SHP77 treated with DMSO at 0.1 percent for 48 hours (cell line): ENCODE measurements at places on chromosomes 7 and 10.

DNA sequence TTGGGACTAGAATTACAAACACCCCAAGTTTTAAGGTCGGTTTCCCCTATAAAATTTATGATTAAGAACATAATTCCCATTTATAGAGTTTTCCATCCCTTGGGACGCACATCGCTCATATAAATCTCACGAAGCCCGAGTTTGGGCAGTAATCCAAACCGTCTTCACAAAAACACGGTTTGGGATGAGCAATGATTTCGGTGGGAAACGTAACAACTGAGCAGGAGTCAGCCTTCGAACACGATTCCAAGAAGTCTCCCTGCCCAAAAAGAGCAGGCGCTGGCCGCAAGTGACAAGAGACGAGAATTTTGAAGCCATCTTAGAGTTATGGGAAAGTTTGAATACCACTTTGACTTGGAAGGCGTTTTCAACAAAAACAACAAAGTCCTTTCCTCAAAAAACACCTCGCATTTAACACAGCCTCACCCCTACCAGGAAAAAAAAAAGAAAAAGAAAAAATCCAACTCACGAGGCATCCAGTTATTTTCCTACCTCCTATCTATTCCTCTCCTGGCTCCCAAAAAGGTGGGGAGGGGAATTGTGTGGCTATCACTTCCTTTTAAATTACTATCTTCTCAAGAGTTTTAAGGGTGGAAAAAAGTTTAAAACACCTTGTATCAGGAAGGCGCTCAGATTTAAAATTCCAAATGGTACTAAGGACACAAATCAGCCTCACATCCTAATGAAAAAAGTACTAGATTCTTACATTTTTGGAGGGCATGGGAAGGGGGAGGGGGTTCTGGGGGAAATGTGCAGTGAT, 1.6 kb downstream of the SEPHS1 start:
- no peak for DNase-seq

DNA sequence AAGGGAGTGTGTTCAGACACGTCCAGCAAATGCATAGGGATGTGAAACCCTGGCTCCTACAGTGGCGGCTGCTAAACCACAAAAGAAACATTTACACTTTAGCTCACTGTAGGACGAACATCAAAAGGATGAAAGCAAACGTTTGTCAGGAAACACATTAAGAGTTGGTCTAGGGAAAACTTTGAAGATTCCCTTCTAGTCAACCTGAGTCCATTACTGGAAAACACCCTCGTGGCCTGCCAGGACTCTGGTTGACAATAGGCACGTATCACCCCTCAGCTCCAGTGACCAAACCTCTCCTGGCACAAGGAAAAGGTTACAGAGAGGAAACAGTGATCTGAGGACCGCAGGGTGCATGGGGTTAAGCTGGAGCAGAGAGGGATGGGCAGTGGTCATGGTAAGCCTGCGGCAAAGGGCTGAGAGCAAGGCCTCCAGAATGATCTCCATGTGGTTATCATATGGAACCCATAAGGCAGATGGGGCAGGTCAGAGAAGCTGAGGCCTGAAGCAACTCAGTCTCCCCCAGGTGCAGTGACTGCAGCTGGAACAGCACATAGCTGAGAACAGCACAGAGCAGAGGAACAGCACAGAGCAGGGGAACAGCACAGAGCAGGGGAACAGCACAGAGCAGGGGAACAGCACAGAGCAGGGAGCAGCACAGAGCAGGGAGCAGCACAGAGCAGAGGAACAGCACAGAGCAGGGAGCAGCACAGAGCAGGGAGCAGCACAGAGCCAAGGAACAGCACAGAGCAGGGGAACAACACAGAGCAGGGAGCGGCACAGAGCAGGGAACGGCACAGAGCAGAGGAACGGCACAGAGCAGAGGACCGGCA, 49.9 kb downstream of the CHST15 start:
- no peak for DNase-seq

- no peak for DNase-seq
Observed at GRCh38 chr10:661597-662222, 27.8 kb downstream of the DIP2C start.

- no peak for DNase-seq
Observed at GRCh38 chr10:103448746-103449145, 3.4 kb downstream of the CALHM2 start.

- no peak for DNase-seq
Observed at GRCh38 chr7:53325061-53325460, 289.6 kb downstream of the POM121L12 start.

- DNase-seq, result no peak
Observed at GRCh38 chr7:158760936-158761335, 56.3 kb upstream of the NCAPG2 start.

DNA sequence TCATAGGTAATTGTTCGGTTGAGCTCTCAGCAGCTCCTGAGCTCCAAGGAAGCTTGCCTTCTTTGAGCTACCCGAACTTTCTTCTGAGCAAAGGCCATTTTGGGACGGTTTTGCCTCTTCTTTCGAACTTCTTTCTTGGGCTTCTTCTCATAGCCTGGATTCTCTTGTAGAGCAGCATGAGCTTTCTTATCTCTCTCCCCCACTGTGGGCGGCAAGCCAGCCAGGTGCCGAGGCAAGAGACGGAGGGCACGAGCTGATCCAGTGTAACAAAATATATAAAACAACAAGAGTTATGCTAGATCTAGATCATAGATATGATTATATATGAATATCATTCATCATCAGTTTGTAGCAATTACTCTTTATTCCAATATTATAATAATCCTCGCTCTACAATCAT, 16.5 kb upstream of the KNDC1 start:
- no peak for DNase-seq

DNA sequence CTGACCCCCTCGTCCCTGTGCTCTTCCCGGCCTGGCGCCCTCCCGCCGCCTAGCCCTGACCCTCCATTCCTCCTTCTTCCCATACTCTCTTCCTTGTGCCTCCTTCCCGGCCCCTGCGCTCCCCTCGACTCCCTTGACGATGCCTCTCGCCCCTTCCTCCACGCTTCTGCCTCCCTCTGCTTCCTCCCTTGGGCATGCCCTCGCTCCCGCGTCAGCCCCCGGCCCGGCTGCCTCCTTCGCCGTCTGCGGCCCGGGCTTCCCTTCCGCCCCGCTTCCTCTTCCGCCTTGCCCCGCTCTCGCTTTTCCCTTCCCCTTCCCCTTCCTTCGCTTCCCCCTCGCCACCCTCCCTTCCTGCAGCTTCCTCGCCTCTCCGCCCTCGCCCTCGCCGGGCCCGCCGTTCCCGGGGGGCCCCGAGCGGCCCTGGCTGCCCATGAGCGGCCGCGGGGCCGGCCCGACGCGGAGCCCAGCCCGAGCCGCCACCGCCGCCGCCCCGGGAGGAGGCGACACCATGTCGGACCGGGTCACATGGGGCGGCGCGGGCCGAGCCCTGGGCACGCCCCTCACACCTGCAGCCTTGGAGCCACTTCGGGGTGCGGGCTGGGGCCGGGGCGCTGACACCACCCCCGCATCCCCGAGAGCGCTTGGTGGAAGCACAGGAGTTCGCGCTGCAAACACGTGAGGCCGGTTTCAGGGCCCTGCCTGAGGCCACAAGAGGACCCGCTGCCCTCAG, at the start of gene FBXW4:
Gene FBXW4, minus strand, starts transcription at position 497 of the 730 bp plus-strand sequence. Its CDS starts 65 bp downstream, at position 432.
- no peak for DNase-seq

DNA sequence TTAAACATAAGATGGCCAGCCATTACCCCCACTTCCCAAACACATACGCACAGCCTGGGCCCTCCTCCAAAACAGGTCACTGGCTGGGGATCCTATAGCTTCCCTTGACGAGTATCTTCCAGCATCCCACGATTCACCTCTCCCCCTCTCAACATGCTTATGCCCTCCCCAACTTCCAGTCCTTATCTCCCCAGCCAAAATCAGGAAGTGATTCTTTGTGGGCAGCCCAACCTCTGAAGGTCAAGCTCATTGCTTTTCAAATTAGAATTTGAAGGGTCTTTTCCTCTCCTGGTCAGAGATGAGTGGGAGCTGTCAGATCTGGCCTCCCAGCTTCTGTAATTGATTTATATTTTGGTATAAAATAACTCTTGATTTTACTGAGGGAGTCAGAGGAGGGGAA, 133.6 kb downstream of the ATXN7L1 start:
- DNase-seq, result no peak

DNA sequence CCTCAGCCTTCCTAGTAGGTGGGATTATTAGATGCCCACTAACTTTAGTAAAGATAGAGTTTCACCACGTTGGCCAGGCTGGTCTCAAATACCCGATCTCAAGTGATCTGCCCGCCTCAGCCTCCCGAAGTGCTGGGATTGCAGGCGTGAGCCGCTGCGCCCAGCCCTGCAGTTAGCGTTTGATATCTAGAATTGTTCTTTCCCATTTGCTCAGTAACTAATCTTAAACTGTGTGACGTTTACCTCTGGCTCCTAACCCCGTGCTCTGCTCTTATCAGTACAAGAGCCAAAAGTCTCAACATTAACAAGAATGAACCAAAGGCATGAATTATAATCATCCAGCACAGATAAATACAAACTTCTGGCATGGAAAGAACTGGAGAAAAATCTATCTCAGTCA, 47.4 kb downstream of the IGF2BP3 start:
- no peak for DNase-seq

DNA sequence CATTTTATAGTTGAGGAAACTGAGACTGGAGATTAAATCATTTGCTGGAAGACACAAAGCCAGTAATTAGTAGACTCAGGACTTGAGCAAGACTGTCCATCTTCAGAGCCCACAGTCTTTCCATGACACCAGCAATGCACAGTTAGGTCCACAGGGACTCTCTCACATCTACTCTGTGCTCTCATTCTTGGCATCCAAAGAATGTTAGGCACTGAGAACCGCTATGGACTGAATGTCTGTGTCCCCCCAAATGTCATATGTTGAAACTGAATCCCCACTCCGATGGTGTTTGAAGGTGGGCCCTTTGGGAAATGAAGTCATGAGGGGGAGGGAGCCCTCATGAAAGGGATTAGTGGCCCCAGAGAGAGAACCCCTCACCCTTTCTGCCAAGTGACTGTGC, 100.6 kb downstream of the LANCL2 start:
- no peak for DNase-seq

GRCh38 chr10:6071181-6072175, 9.3 kb upstream of the IL2RA start:
- no peak for DNase-seq

- no peak for DNase-seq
Observed at GRCh38 chr7:137266764-137267163, 76.8 kb downstream of the PTN start.

DNA sequence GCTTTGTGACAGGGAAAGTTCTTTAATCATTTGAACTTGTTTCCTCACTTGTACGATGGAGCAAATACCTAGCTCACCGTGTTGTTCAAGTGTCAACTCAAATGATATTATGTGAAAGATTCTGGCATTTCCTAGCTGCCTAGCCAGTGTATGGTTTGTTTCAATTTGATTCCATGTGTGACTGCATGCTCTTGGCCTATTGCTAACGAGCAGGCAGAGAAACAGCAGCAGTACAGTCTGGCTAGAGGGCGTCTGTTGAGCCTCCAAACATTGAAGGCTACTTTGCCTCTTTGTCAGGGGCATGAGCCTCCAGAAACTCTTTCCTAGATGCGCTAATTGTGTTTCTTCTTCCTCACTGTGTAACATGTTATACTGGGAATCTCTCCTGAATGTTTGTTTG, 417.4 kb downstream of the EXOC4 start:
- no peak for DNase-seq

DNA sequence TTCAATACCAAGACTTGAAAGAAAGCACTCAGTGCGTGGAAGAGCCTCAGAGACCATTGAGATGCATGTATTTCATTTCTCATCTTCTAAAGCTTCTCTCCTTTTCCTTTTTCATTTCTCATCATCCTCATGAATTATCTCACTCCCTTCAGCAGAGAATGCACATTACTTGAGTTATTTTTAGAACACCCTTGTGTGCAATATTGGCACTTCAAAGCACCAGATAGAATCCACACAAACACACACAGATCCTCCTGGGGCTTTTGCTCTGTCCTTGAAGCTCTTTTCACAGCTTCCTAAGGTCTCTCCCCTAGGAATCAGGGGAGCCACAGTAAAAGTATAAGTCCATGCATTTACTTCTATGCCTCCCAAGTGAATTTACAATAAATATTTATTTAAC, 18.3 kb downstream of the DGKI start:
- DNase-seq, result no peak

- DNase-seq, result peak; percentile 85
Observed at GRCh38 chr10:12631787-12632562, 282.6 kb downstream of the CAMK1D start.

- no peak for DNase-seq
Observed at GRCh38 chr10:33143160-33143728, 185.2 kb upstream of the ITGB1 start.

DNA sequence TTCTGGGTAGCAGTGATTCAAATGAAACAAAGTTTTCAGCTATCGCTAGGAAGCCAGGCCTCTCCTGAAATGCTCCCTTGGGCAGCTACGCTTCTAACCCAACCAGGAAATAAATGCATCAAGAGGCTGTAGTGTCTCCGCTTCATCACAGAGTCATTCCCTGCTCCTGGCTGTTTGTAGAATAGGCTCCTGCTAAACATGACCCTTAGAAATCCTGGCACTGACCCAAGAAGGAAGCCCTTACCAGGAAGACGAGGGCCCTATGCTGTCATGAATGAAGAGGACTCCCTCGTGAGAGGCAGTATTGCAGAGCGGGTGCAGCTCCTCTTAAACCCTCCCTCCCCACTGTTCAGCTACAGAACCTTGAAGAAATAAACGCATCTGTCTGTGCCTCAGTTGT, 48.3 kb downstream of the NOD1 start:
- DNase-seq, result no peak

DNA sequence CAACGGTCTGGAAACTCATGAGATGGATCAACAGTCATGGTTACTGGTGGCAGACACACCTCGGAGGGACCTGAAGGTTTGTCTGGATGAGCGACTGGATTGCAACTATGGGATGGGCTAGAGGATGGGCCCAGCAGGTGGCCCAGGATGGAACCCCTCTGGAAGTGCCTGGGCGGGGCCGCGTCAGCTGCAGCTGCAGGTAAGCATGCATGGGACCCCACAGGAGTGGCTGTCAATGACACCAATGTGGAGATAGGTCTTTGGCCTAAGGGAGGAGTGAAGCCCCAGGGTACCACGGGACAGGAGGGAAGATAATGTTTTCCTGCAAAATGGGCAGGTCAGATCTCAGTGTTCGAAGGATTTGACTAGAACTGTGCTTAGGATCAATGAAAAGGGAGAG, 103.4 kb downstream of the LANCL2 start:
- no peak for DNase-seq

GRCh38 chr10:25392132-25392531, 217.3 kb downstream of the GPR158 start:
- no peak for DNase-seq

GRCh38 chr10:125415964-125416363, 255.6 kb upstream of the CTBP2 start:
- DNase-seq, result no peak

DNA sequence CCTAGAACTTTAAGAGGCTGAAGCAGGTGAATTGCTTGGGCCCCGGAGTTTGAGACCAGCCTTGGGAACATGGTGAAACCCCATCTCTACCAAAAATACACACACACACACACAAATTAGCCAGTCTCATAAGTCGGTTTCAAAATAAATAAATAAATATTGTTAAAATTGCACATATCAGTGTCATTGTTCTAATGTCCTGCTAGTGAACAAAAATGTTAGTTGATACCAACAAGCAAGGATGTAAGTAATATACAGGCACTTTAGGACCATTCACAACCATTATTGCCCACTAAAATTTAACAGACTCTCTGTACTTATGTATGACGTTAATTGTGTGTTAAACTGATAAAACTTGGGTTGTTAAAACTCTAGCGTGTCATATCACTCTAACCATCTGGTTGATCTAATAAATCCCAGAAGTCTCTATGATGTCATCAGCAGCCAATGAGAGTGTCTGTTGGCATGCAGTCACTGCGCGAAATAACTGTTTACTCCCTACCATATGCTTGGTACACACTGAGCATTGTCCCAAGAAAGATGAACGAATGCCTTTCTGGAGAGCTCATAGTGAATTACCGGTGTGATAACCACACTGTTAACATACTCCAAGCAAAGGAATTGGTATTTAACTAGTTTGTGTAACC, 30.4 kb upstream of the OTUD1 start:
- DNase-seq, result no peak
